ENCODE measurements at places on chromosomes 3 and 15. TPM values are rescaled to one million over a fixed set of nuclear protein-coding genes. Genes with fewer than 3 reads are reported as not detected.

The RBP2 gene
- not detected for total RNA-seq

The SLC30A4 gene
- total RNA-seq: 5.9 TPM

The OSBPL10 gene
- total RNA-seq: 17.6 TPM

The ERC2 gene
- 1.3 TPM for total RNA-seq

The TRIM42 gene
- total RNA-seq: not detected

The PAQR5 gene
- 0.96 TPM for total RNA-seq

The ZDHHC23 gene
- 9.2 TPM for total RNA-seq

The LXN gene
- total RNA-seq: 12.0 TPM

The CYP8B1 gene
- not detected for total RNA-seq

The ITPKA gene
- 0.15 TPM for total RNA-seq

The GPR160 gene
- total RNA-seq: 31.9 TPM

The NTRK3 gene
- total RNA-seq: 23.6 TPM

The MST1R gene
- total RNA-seq: 0.16 TPM

The FBXL22 gene
- total RNA-seq: 3.5 TPM

The ARHGEF26 gene
- 20.2 TPM for total RNA-seq

The FBLN2 gene
- total RNA-seq: 43.5 TPM

The CKMT1B gene
- total RNA-seq: 2.6 TPM
